ENCODE measurements at places on chromosomes 11 and 22. TPM values are rescaled to one million over a fixed set of nuclear protein-coding genes. Genes with fewer than 3 reads are reported as not detected.
A peak's percentile ranks its signal among the peaks of the same experiment; 100 is the strongest.

Gene TH
- total RNA-seq, result not detected

Gene FAM83F
- total RNA-seq, result 4.4 TPM

Gene CHRM1
- total RNA-seq, result not detected

Gene KRTAP5-8
- not detected for total RNA-seq

Gene GDPD4
- total RNA-seq, result not detected

Gene HBB
- 100 TPM for total RNA-seq

GRCh38 chr11:514606-515005 is 7.6 kb upstream of the RNH1 start:
- DNase-seq, result no peak
- no peaks in the 10 kb centered on the region for H3K27me3 ChIP-seq
- H3K4me3 ChIP-seq, result no peak overlapping the region
- no peak overlapping the region for H3K27ac ChIP-seq
- peaks cover 34% of the 10 kb centered on the region for H3K36me3 ChIP-seq

DNA sequence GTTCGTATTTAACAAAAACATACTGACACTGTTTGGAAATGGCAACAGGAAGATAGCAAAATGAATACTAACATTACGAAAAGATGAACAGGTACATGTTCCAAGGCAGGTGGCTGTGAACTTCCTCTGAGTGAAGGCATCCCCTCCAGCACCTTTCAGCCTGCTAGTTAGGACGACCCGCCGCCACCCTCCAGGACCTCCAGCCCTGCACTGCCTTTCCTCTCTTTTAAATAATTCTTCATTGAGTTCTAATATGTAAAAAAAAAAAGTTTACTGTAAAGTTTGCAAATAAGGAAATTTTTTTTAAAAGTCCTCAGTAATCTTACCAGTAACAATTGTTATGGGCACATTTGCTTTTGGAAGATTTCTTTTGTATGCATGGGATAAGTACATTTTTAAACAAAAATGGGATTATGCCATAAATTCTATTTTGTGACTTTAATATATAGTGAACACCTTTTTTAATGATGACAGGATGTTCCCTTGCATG is 6.0 kb downstream of the NEAT1 start:
- H3K4me1 ChIP-seq, result peaks cover 97% of the 10 kb centered on the region
- peaks cover 75% of the 10 kb centered on the region for H3K36me3 ChIP-seq
- peak overlapping the region; percentile 100 for H3K27ac ChIP-seq
- H3K4me3 ChIP-seq, result peak overlapping the region; percentile 80
